Esophagus muscularis mucosa (tissue), 4 donors: ENCODE measurements at places on chromosomes 4 and X. TPM values are rescaled to one million over a fixed set of nuclear protein-coding genes. Genes with fewer than 3 reads are reported as not detected.

GRCh38 chr4:78417603-78418002 lies 134.0 kb upstream of the ANXA3 start:
- no peak for DNase-seq

The USP51 gene
- total RNA-seq: 1.6 TPM

The SASH3 gene
- total RNA-seq: 4.2 TPM

DNA sequence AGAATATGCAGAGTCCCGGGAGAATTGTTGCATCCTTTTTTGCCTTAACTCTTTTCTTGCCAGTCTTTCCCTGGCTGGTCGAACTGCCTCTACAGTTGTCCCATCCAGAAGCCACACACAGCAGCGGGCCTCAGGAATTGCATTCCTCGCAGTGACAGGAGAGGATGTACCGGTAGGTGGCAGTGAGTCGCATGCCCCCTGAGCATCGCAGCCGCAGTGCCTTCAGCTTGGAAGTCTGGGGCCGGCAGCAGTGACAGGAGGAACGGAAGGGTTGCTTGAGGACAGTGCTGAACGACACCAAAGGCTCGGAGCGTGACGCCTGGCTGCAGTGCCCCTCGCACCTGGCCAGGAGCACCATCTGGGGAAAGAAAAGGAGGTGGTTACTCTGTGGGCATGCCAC lies 23.5 kb downstream of the NDP start:
- DNase-seq: no peak

DNA sequence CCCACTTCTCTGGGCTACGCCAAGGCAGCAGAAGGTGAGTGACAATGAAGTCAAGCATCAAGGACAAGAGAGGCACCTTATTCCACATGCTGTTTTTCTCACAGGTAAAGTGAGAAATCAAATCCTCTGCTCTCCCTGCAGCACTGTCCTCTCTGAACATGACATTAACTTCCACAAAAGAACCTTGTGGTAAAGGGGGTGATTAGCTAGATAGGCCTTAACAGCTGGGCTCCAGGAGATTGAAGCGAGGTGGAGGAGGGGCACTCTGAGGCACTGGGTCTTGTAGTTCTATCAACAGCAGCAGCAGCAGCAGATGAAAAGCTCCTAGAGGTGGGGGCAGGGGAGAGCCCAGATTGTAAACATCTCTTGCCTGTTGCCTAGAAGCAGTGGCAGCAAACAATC lies 96.8 kb upstream of the CXXC4 start:
- DNase-seq: no peak

The SPANXA2 gene
- not detected for total RNA-seq

The STBD1 gene
- 19.2 TPM for total RNA-seq

GRCh38 chrX:49958727-49959485 lies 36.5 kb downstream of the CLCN5 start:
- no peak for DNase-seq

The SYNPO2 gene
- total RNA-seq: 2,073 TPM

The IRF2 gene
- 32.3 TPM for total RNA-seq

DNA sequence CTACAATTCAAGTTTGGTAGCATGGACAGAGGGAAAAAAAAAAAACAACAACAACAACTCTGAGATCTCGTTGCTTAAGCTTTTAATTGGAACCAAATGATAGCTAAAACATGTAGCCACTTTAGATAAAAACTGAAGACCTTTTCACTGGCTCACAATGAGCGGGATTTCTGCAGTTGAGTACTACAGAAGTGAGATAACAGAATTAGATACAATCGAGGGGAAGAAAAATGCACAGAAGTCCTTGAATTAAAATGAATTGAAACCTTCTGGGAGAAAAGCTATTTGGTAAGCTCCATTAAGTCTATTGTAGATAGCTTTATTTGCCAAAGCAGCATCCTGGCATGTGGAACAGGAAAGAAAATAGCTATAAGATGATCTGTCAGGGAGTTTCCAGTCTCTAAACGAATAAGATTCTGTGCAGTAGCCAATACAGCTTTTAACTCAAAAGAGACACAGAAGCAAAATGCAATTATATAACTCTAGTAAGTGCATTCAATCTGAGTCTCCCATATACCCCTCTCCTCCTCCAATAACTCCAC lies 248.5 kb downstream of the ENOX2 start:
- DNase-seq: no peak

GRCh38 chrX:96615448-96615847 lies 69.2 kb upstream of the DIAPH2 start:
- DNase-seq: no peak

DNA sequence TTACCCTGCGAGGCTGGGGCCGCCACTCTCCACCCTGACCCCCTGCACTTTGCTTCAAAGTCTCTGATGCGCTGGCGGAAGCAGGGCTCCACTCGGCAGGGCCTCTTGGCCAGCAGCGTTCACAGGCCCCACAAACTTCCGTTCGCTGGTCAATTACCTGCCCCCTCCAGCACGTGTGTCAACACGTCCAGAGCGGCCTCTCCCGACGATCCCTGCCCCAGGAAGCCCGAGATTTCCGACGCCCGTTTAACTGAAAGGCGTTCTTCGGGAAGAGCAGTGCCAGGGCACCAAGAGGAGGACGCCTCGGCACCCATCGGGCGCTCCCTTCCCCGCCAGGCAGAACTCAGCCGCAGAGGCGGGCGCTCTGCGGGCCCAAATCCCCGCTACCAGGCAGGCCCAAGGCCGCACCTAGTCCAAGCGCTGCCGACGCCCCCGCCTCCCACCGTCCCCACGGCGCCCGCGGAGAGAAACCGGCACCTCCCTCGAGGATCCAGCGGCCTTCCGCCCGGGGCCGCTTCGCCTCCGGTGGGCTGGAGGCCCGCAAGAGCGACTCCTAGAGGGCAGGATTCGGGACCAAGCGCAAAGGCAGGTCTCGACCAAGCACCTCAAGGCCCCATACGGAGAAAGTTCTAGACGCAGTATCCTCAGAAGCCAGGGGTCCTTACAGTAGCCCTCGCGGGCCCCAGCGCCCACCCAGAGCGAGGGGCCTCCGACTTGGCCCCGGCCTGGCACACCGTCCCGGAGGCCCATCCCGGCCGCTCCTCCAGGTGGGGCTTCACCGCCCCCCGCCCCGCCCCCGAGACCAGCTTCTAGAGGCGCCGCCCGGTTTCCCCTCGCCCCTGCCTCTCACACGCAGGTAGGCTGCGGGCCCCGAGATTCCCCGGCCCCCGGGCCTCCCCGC lies 586 bp downstream of the BCAP31 start:
- no peak for DNase-seq
